ENCODE measurements at places on chromosomes 12 and 14.

DNA sequence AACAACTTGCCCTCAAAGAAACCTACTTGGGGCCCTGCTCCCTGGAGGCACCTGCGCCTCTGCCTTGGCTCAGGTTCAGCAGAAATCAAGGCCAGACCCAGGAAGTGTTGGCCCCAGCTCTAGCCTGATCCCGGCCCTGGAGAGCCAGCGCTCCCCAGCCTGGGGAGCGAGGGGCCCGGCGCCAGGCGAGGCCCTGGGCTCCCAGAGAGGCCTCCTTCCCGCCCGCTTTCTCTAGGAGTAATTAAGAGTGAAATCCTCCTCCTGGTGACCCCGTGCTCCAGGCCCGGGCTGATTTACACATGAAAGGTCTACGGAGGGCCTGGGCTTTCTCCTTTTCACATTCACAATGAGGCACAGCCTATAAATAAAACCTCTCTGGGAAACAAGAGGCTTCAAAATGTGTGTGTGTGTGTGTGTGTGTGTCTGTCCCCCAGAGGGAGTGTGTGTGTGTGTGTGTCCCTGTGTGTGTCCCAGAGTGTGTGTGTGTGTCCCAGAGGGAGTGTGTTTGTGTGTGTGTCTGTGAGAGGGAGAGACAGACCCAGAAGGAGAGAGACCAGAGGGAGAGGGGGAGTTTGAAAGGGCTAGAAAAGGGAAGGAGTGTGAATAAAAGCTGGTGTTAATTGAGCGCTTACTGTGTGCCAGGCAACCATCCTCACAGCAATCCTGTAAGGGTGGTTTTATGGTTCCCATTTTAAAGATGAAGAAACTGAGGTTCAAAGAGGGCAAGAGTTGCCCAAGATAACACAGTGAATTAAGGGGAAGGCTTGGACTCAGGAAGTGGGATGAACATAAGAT is 23.8 kb upstream of the COX6A1 start:
- no peak for DNase-seq

DNA sequence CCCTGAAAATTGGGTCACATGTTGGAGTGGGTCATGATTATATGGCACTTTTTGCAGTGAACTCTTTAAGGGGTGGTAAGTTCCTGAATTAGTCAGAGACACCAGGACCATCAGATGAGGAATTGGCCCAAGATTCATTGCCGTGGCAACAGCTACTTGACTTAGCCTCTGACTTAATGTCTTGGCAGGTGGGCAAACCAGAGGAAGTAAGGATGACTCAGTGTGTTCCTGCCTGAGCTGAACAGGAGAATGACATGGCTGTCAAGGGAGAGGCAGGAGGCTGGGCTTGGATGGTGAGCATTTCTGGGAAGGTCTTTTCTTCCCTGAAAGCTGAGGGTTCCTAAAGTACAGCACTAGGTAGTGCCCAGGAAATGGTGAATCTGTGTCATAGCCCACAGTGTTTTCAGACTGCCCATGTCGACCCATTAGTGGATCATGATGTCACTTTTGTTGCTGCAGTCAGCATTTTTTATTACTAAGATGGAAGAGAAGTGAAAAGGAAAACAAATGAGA is 170.1 kb upstream of the PWP1 start:
- peak; percentile 97 for DNase-seq

GRCh38 chr14:54219261-54220070 is 177.3 kb upstream of the CDKN3 start:
- no peak for DNase-seq

GRCh38 chr12:63353559-63353958 is 202.6 kb upstream of the AVPR1A start:
- DNase-seq: no peak

- no peak for DNase-seq
Observed at GRCh38 chr12:27673101-27673718, 23.0 kb upstream of the REP15 start.

- DNase-seq: peak; percentile 96
Observed at GRCh38 chr12:108696111-108696995, 35.0 kb downstream of the CORO1C start.

GRCh38 chr14:94701861-94702370 is 68.0 kb downstream of the GSC start:
- DNase-seq: no peak

GRCh38 chr12:95642583-95642982 is 91.3 kb upstream of the USP44 start:
- DNase-seq: no peak

- DNase-seq: no peak
Observed at GRCh38 chr12:44021471-44021971, 185.6 kb downstream of the TMEM117 start.

DNA sequence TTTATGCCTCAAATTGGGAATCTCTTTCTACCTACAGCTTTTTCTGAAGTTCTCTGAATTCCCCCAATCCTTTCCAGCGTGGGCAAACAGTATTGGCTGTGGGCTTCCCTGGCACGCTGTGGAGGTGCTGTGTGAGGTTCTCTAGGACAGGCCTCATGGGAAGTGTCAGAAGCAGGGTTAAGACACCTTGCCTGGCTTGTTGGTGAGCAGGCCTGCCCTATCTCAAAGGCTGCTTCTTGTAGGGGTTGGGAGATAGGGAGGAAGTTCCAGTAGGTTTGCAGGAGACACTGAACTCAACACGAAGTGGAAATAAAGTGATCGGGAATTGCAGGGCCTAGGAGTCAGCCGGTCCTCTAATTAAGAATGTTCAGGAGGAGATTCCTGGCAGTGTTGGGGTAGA is 30.0 kb upstream of the DCD start:
- DNase-seq: no peak

GRCh38 chr14:35079742-35080141 is 33.7 kb downstream of the FAM177A1 start:
- DNase-seq: no peak

DNA sequence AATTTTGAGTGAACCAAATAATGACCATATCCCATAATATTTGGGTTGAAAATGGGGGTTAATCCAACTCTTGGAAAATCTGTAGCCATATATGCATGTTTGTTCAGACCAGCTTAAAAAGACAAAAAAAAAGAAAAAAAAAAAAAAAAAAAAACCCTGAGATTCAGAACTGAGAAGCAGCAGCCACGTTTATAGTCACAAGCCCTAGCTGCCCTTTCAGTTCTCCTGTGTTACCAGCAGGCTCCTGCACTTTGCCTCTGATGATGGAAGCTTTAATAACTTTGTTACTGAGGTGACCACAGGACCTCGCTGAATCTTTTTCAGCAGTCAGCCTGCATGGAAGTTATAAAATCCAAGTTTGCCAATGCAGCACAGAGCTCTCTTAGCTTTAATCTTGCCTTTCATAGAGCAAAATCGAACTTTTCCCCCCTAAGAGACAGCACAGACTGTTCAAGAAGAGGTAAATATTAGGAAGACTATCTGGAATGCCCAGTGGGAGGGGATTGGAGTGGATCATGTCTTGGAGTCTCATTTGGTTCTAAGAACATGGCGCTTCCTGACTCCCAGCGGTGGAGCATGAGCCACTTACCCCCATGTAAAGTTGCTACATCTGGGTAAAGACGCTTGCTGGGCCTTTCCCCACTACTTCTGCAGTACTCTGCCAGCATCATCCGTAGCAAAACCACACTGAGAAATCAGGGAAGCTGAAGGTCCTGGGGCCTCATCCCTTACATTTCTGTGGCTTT is 20.6 kb downstream of the GNG2 start:
- no peak for DNase-seq

DNA sequence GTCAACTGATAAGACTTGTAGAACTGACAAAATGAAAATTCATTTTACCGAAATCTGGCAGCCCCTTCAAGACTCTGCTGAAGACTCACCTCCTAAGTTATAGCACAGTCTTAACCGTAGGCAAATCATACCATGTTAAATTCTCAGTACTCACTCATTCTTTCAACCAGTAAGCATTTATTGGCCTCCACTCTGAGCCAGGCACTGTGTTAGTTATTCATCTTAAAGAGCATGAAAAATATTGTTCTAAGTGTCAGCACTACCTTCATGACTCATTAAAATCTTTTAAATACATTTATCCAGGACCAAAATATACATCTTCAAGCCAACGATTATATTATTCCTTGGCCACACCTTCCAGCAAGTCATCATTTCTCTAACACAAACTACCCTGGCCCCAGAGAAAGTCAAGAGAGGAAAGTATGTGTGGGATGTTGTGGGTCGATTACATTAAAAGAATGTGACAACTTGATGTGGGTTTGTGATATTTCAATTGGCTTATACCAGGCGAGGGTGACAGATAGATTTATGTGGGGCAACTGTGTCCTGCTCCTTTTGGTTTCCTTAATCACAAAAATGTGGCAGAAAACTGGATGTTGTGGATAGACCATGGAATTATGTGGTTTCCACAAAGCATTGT is 55.0 kb downstream of the TMEM30B start:
- DNase-seq: no peak

DNA sequence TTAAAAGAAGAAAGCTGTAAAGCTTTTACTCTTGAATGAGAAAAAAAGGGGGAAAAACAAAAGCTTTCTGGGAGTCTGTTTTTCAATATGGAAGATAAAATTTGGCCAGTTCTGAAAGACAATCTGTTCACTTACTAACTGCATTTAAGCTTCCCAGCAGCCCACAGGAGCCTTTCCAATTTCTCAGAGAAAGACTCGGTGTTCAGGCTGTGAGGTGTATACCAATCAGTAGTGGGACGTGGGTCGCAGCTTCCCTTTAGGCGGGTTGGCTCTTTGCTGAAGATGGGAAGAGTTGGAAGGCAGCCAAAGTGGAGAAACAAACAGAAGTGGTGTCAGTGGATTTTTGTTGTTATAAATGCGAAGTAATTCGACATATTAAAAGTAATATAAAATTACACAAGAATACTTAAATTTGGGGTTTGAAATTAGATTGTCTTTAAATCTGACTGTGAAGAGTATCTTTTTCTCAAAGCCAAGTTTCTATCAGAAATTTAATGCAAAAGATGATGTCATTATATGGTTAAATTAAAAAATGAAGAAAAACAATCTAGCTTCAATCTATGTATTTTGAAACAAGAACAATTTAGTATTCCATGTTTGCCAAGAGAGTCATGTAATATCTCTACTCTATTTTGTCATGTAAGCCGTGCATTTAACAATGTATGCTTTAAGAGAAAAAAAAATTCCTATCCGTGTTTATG is 590.2 kb upstream of the ATXN7L3B start:
- no peak for DNase-seq

- DNase-seq: no peak
Observed at GRCh38 chr12:99056186-99056585, 411.1 kb downstream of the APAF1 start.

GRCh38 chr14:60817113-60817512 is 82.6 kb downstream of the MNAT1 start:
- DNase-seq: no peak

DNA sequence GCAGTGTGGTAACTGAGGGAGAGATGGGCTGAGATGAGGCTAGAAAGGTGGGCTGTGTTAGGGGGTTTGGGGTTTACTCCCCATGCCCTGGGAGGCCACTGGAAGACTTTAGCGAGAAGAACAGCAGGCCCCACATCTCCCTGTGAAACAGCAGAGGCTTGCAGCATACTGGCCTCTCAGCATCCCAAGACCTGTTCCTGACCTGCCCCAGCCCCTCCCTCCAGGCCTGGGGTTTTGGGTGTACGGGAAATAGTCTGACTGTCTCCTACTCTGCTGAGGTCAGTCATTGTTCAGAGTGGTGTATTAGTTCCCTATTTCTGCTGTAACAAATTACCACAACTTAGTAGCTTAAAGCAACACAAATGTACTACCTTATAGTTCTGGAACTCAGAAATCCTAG is 103.5 kb upstream of the HIF1A start:
- DNase-seq: no peak

- DNase-seq: no peak
Observed at GRCh38 chr12:107125833-107126232, 32.5 kb upstream of the CRY1 start.

DNA sequence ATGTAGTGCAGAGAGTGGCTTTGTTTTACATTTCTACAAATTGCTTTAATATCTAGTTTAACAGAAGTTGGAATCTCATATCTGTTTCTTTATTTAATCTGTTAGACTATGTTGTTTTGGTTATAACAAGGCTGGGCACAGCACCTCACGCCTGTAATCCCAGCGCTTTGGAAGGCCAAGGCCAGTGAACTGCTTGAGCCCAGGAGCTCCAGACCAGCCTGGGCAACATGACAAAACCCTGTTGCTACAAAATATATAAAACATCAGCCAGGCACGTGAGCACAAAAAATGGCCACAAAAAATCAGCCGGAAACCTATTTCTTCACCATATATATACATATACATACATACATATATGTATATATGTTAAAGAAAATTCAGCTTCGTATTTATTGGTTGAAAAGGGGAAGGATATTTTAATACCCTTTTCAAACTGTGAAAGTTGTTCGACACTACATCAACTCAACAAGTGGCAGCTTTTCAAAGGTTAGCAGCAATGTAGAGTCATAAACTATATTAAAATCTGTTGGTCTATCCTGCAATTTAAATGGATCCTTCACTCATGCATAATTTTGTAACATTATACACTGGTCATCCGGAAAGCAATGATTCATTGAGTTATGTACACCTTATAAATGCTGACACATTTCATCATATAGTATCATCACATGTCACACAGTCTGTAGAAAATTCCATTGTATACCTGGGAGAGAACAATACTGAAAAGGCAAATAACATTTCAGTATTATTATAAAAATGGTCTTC is 7.1 kb downstream of the NR2C1 start:
- DNase-seq: no peak

- peak; percentile 23 for DNase-seq
Observed at GRCh38 chr12:116765271-116765670, 27.2 kb downstream of the RNFT2 start.

- DNase-seq: peak; percentile 96
Observed at GRCh38 chr12:62724947-62725451, 210.0 kb downstream of the PPM1H start.

- peak; percentile 52 for DNase-seq
Observed at GRCh38 chr12:122793685-122794106, 19.3 kb downstream of the CCDC62 start.

DNA sequence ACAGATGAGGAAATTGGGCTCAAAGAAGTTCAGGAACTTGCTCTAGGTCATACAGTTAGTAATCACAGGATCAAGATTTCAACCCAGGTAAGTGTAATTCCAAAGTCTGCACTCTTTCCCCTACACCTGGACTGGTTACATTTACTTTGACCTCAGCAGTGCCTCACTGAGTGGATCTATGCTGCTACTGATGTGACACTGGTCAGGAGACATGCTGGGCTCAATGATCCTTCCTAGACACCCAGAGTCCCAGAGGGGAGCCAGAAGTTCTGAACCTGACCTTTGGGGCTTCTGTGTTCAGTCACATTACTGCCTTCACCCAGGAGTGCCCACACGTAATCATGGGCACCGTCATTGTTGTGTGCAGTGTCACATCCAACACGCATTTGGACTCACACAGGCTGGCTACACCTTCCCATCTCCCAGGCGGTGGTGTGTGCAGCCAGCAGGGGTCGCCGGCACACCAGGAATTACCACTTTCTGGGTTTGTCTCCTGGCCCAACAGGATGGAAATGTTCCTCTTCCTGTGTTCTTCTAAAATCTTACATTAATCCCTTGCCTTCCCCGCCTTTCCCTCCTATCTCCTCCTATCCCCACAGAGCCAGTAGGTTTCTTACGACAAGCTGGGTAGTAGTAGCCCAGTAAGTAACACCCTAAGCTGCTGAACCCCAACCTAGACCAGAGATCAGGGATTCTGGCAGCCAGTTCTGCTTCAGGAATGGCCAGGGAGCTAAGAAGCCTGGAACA is 25.6 kb downstream of the CALCOCO1 start:
- DNase-seq: peak; percentile 34

GRCh38 chr12:98990648-98991047 is 345.6 kb downstream of the APAF1 start:
- DNase-seq: no peak

Data from RCC 7860 (cell line).